ENCODE measurements at places on chromosomes 4 and X. TPM values are rescaled to one million over a fixed set of nuclear protein-coding genes. Genes with fewer than 3 reads are reported as not detected.

Gene CT45A5
- total RNA-seq, result not detected

Gene TMPRSS11A
- not detected for total RNA-seq

Gene TREX2
- 0.77 TPM for total RNA-seq

Gene MMAA
- 6.8 TPM for total RNA-seq

Gene SLC2A9
- total RNA-seq, result not detected

Gene DGAT2L6
- not detected for total RNA-seq

Gene KCNE5
- total RNA-seq, result 0.20 TPM

Gene ANKRD37
- not detected for total RNA-seq

Gene ADH5
- total RNA-seq, result 223 TPM

Gene NUP62CL
- 2.9 TPM for total RNA-seq

Gene ADH1C
- total RNA-seq, result not detected

Gene RBM46
- total RNA-seq, result not detected

Gene CT55
- total RNA-seq, result not detected

Gene POU4F2
- 4.6 TPM for total RNA-seq

Gene CXXC4
- 2.2 TPM for total RNA-seq

Gene SLITRK4
- total RNA-seq, result not detected

Gene PPP4R3C
- total RNA-seq, result not detected

Gene UGT8
- total RNA-seq, result 1.2 TPM

Gene MAGEE1
- not detected for total RNA-seq

Measured in A673 (cell line).